Effector CD4-positive, alpha-beta T cell (primary cell): ENCODE measurements at places on chromosomes 16 and 17.

- no peak for DNase-seq
Observed at GRCh38 chr17:7281953-7282751, 634 bp downstream of the SLC2A4 start.

DNA sequence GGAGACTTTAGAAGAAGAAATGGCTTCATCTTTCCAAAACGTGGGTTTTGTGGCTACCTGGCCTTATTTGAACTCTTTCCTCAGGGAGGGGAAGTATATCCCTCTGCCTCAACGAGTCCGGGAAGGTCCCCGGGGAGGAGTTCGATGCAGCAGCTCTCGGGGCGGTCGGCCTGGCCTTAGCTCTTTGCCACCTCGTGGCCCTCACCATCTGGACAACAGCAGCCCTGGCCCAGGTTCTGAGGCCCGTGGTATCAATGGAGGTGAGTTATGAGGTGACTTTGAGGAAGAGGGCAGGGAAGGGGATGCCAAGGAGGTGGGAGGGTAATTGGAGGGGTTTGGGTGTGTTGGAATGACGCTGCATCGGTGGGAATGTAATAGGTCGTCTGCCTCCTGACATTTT lies 7.7 kb downstream of the ATXN2L start:
- DNase-seq = no peak

GRCh38 chr17:43338886-43339516 lies 59.8 kb upstream of the ARL4D start:
- DNase-seq = peak; percentile 36

DNA sequence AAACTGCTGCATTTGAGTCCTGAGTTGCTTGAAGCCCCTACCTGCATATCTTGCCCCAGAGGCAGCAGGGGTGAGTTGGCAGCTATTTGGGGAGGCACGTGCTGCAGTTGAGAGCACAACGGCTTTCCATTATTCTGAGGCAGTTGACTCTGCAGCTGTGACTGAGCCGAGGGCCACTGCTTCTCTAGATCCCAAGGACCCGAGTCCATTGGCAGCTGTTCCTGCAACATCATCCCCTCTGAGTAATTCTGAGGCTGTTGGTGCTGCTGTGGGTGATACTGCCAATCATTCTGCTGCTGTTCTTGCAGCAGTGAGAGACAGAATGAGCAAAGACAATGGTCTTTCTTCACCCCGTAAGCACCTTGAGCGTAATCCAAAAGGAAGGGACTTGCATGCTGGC lies 12.7 kb downstream of the TERF2IP start:
- no peak for DNase-seq

- DNase-seq = no peak
Observed at GRCh38 chr17:2418572-2418971, 17.7 kb upstream of the MNT start.

DNA sequence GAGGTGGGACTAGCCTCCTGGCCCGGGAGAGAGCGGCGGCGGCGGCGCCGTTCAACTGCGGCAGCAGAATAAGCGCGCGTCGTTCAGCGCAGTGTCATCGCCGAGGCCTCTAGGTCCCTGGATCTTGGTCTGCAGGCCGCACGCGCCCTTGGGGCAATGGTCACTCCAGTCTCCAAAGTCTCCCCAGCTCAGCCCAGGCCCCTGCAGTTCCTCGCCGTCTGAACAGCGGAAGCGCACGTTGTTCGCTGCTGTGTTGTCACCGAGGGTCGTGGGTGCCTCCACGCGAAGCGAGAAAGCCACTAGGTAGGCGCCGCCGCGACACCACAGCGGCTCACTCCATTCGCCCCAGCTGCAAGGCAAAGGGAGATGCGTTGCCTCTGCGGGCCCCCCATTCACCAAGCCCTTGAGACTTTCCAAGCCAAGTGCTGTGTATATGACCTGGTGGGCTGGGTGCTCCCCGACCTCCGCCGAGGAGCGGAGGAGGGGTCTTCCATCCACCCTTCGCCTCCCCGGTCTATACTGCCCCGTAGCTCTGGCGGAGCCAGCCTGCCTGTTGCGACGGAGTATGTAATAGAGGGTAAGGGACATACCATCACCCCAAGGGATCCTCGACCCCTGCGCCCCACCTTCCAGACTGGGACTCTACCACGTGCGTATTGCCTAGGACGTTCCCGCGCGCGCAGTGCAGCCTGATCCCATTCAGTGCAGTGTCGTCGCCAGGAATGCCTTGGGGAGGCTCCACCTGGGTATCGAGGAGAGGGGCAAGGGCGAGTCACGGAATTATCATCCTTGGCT lies 656 bp downstream of the VMO1 start:
- no peak for DNase-seq

DNA sequence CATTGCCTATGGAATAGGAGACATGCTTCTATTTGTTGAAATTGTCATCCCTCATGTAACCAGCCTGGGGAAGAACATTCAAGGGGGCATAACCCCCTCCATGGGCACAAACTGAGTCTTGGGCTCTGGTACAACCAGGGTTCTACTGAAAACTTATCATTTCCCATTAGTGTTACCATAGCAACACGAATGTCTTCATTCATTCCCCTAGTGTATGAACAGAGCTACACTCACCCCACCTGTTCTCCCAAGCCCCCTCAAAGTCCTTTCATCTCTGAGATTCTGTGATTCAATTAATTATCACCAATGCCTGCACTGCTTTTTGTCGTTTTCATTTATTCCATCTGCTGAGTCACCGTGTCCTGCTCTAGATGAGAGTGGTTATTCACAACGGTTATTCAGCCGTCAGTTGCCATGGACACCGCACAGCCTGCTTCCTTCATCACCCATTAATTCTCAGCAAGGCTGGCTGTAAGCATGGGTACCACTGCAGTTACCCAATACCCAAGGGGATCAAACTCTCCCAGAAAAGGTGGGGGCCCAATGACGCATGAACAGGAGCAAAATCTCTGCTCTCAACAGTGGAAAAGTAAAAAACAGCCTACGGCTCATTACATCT lies 1.6 kb upstream of the GAST start:
- no peak for DNase-seq

DNA sequence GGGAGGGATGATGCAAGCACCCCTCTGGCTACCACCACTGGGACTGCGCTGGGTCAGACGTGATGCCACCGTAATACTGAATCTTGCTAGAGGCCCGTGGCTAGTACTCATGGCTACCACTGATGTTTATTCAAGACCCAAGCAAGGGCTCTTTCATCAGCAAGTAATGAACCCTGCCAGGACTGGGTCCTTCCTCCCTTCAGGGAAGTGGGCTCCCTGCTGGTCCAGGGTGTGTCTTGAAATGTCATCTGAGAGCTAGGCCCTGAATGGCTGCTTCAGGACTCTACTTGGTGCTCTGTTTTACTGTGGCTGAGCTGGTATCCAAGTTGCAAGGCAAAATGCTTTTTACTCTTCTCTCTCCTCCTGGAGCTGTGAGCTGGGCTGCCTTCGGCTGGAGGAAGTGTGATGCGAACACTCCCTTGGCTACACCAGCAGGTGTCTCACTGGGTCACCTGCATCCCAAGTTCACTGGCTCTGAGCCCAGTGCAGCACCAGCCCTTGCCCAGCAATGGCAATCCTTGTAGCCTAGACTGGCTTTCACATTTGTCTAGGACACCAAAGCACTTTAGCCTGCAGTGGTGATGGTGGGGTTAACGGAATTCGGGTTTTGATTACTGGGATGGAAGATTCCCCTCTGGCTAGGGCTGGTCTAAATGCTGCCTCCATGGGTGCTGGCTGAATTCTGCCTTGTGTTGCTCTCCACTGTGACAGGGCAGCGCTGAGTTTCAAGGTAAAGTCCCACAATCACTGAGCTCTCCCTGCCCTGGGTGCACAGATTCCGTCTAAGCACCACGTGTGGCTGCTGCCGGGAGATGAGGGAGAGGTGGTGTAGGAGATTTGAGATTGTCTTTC lies 98.6 kb downstream of the USP22 start:
- no peak for DNase-seq

- DNase-seq = no peak
Observed at GRCh38 chr17:5718726-5719125, 134.4 kb upstream of the NLRP1 start.

- no peak for DNase-seq
Observed at GRCh38 chr16:24918641-24919040, 72.9 kb downstream of the SLC5A11 start.

DNA sequence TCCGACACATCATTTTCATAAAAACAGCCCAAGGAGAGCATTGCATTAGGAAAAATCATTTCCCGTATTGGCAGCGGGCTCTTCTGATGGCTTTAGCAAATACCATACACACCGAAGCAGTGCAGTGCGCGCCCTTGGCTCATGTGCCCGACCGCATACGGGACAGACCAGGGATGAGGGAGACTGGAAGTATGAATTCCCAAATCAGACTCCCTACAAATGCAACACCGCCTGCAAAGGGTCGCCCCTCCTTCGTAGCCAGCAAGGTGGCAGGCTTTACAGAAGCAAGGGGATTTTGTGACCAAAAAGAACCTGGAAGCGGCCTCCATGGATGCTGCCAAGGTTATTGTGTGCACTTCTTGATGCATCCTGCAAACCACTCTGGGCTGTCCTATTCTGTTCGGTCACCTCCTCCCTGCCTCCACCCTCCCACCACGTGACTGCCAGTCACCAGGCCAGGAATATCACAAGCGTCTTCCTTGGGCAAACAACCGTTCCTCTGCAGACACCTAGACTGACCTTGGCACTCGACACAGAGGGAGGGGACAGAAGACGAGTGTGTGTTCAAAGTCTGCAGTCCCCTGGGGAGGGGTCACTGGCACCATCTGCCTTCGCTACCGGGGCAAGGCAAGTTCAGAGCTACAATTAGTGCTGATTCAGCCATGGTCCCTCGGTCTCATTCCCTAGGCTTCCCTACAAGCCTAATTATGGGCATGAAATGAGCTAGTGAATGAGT lies 460.4 kb downstream of the SLC39A11 start:
- DNase-seq = no peak

- no peak for DNase-seq
Observed at GRCh38 chr16:70809392-70810060, 8.6 kb upstream of the VAC14 start.

- DNase-seq = no peak
Observed at GRCh38 chr17:28004344-28004743, 38.1 kb upstream of the NLK start.

- DNase-seq = no peak
Observed at GRCh38 chr16:2482249-2482648, 7.3 kb downstream of the TBC1D24 start.

GRCh38 chr16:61098505-61098904 lies 937.7 kb downstream of the CDH8 start:
- DNase-seq = no peak

DNA sequence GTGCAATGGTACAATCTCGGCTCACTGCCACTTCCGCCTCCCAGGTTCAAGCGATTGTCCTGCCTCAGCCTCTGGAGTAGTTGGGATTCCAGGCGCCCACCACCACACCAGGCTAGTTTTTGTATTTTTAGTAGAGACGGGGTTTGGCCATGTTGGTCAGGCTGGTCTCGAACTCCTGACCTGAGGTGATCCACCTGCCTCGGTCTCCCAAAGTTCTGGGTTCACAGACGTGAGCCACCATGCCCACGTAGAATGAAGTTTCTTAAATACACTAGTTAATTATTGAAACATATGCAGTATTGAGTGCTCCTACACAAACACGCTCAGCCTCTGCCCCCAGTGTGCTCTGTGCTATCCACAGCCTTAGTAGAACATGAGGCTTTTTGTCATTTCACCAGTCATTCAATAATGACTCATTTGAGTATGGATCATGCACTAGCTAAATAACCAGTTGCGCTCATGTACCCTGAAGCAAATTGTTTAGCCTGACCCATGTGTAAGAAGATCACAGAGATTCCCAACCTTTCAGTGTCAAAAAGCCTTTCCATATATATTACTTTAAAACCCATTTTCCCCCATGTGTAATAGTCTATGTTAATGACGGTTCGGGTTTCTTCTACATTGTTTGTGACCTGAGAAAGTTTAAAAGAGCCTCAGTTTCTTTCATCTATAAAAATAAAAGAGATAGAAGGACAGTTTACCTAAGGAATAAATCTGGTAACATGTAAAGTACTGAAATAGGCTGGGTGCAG lies 49.7 kb downstream of the TUBD1 start:
- peak; percentile 33 for DNase-seq

DNA sequence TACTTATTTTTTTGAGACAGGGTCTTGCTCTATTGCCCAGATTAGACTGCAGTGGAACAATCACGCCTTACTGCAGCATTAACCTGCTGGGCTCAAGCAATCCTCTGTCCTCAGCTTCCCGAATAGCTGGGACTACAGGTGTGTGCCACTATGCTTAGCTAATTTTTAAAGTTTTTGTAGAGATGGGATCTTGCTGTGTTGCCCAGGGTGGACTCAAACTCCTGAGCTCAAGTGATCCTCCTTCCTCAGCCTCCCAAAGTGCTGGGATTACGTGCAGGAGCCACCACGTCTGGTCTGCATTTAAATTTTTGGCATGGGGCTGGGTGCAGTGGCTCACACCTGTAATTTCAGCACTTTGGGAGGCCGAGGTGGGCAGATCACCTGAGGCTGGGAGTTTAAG lies 41.0 kb upstream of the INTS2 start:
- DNase-seq = no peak

DNA sequence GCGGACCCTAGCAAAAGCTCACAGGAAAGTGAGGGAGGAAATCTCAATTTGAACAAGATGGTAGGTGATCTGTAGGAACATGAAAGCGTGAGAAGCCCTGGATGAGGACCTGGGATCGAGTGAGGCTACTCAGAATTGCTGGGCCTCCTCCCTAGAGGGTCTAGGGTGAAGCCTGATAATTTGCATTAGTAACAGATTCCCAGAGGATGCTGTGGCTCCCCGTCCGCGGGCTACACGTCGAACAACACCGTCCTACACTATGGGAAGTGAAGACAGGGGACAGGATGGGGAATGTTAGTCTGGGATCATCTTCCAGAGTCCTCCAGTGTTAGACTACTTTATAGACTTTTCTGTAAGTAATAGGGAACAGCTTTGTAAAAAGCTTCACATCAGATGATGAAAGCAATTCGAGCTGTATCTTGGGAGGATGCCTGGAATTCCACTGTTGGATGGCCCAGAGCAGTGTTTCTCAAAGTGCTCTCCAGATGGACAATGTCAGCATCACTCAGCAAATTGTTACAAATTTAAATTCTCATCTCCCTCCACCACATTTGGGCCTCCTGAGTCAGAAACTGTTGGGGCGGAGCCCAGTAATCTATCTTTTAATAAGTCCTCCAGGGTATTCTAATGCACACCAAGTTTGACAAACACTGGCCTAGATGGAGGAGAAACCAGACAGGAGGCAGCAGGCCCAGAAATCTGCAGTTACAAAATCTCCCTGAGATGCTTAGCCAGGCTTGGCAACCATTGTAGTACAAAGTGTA lies 6.5 kb downstream of the FNDC8 start:
- DNase-seq = no peak

- DNase-seq = no peak
Observed at GRCh38 chr16:78516006-78516736, 416.7 kb downstream of the WWOX start.
